ENCODE measurements at places on chromosomes 11 and 22.

- DNase-seq: no peak
These were observed 33.1 kb downstream of the LRFN4 start for GRCh38 chr11:66889960-66890359.

DNA sequence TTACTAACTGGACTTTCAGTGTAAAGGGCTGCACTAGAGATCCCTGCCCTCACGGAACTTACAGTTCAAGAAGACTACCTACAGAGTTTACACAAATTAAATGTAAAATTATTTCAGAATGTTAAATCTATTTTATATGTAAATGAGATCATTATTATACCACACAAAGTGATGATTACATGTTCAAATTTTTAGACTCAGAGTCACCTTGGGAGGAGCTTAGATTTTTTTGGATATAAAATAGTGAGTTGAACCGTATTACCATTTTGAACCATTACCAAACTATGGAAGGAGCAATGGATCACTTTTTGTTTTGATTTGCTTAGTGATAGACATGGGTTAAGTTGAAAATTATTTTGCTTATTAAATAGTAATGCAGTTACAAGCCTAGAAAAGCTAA, 1.6 kb downstream of the IPO7 start:
- no peak for DNase-seq

DNA sequence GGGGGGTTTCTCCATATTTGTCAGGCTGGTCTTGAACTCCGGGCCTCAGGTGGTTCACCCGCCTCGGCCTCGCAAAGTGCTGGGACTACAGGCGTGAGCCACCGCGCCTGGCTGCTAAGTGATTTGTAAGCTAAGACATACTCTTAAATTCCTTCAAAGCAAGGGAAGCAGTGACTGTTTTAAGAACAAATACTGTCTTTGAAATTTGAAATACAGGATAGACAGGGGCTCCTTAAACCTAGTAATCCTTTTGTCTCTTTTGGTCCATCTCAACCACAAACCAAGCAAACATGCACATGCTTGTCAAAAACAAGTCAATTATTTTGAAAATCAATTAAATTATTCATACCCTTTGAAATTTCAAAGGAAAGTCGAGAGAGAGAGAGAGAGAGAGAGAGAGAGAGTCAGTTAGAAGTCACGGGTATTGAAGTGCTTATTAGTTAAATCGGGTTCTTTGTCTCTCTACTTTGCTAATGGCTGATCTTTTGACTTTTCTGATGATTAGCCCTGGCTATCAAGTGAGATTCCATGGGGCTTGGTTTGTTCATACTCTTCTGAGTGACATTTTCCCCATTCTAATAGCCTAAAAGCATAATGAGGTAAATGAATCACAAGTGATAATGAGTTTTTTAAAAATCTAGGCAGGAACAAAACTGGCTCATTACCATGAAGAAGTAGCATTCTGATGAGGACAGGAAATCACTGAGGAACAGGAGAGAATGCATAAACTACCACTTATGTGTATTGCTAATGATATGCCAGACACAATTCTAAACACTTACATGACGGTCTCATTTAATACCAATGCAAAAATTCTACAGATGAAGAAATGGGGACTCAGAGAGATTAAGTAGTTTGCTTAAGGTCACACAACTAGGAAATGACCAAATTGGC, 48.0 kb downstream of the MCHR1 start:
- DNase-seq: no peak

DNA sequence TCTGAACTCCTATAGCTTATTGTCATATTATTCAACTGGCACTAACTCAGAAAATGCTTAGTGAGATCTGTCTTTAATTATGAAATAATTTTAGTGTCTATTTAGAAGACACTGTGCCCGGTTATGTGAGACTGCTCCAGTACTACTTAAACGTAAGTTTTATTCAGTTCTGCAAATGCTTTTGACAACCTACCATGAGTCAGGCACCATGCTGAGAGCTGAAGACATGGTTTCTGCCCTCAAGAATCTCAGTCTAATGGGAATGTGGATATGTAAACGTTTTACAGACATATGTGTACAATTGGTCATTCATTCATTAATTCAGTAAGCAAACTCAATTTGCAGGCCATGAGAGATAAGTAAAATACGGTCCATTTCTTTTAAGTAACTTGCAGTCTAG, 40.0 kb downstream of the DCUN1D5 start:
- DNase-seq: no peak

Measured in HS-27A (cell line).